AG04450 (cell line): ENCODE measurements at places on chromosomes 1 and 21.

DNA sequence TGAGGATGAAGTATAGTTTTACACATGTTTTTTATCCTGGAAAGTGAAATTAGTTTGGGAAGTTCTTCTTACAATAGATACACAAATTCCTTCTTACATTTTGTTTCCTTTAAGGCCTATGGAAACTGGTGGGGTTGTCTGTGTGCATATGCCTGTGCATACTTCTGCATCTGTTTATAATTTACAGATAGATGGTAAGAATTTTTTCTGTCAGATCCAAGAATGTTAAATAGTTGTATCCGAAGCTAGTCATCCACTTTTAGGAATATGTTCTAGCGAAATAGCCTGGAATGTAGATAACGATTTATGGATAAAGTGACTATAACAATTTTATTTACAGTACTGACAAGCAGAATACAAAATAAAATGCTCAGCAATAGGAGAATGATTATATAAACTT is 194.1 kb downstream of the ROR1 start:
- no peak for DNase-seq

DNA sequence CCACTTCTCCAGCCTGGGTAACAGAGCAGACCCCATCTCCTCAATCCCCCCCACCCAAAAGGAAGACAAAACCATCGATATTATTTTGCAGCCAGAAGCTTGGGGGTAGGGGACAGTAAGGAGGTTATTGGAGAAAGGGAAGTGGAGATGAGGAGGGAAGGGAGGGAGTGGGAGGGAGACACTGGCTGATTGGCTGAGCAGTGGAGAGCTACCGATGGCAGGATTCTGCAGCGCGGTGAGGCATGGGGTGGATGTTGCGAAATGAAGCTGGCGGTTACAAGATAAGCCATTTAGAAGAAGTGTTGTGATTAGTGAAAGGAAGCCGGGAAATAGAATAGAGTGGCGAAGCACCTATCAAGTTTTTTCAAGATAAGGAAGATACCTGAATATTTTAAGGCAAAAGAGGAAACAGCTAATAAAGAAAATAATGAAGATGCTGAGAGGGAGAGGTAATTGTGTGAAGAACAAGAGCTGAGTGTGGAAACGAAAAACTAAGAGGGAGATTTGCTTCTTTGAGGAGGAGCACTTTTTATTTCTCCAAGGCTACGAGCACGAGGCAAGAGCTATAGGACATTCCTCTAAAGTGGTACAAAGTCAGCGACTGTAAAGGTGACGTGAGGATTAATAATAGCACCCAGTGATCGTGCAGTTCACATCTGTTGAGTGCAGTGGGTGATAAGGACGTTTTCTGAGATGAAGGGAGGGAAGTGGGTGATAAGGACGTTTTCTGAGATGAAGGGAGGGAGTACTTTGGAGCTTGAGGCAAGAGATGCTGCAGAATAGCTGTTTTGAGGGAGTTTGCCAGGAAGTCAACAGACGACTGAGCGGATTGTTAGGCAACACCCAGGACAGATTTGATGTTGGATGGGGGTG is 103.2 kb upstream of the KIF26B start:
- DNase-seq: no peak

GRCh38 chr1:86712088-86712860 is 7.9 kb downstream of the SH3GLB1 start:
- no peak for DNase-seq

- DNase-seq: no peak
Observed at GRCh38 chr1:156652131-156652991, 10.4 kb downstream of the BCAN start.
